ENCODE measurements at places on chromosomes 6 and 20. TPM values are rescaled to one million over a fixed set of nuclear protein-coding genes. Genes with fewer than 3 reads are reported as not detected.

- DNase-seq, result no peak
These were observed 5.6 kb upstream of the ANKRD60 start for GRCh38 chr20:58233881-58234528.

DNA sequence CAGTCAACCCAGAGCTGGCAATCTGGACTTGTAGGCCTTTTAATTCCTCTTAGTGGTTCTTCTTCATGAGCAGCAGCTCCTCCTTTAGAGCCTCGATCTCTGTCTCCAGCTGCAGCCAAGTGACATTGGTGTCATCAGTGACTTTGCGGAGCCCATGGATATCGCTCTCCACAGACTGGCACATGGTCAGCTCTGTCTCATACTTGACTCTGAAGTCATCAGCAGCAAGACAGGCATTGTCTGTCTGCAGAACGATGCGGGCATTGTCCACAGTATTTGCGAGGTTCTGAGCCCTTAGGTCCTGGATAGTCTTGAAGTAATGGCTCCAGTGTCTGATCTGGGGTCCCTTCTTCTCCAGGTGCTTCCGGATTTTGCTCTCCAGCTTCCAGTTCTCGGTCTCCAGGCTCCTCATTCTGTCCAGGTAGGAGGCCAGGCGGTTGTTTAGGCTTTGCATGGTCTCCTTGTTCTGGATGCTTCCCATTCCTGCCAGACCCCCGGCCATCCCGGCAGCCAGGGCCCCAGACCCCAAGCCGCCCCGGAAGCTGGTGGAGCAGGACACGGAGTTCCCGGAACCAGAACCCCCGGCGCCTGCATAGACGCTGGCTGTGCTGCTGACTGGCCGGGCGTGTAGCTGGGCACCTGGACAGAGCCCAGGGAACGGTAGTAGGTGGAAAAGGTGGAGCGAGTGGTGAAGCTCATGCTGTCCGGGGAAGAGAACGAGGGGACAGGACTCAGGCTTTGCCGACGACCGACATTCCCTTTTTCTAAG, 15.1 kb downstream of the RFPL4B start:
- DNase-seq, result no peak

GRCh38 chr20:48763216-48763914, 64.4 kb downstream of the PREX1 start:
- DNase-seq, result no peak

The PRELID3B gene
- 18.0 TPM for polyA plus RNA-seq

The MRPS18B gene
- polyA plus RNA-seq, result 51.2 TPM

DNA sequence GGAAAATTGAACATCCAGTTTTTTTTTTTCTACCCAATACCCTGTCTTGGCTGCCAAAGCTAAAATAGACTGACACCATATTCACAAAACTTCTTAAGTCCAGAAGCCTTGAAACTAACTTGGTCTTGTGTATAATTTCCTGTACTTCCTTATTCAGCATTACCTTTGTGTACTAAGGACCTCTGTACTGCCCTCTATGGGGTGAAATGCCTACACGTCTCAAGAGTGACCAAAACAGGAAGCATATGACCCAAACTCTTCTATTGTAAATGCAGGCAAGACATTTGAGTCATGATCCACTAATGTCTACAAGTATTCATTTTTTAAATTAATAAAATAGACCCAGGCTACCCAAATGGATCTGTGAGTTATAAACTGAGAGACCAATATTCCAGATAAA, 50.4 kb downstream of the HMGCLL1 start:
- peak; percentile 37 for DNase-seq

GRCh38 chr6:155939253-155939652, 483.6 kb upstream of the NOX3 start:
- no peak for DNase-seq

- DNase-seq, result no peak
These were observed 71.2 kb downstream of the CDS2 start for GRCh38 chr20:5197847-5198650.

DNA sequence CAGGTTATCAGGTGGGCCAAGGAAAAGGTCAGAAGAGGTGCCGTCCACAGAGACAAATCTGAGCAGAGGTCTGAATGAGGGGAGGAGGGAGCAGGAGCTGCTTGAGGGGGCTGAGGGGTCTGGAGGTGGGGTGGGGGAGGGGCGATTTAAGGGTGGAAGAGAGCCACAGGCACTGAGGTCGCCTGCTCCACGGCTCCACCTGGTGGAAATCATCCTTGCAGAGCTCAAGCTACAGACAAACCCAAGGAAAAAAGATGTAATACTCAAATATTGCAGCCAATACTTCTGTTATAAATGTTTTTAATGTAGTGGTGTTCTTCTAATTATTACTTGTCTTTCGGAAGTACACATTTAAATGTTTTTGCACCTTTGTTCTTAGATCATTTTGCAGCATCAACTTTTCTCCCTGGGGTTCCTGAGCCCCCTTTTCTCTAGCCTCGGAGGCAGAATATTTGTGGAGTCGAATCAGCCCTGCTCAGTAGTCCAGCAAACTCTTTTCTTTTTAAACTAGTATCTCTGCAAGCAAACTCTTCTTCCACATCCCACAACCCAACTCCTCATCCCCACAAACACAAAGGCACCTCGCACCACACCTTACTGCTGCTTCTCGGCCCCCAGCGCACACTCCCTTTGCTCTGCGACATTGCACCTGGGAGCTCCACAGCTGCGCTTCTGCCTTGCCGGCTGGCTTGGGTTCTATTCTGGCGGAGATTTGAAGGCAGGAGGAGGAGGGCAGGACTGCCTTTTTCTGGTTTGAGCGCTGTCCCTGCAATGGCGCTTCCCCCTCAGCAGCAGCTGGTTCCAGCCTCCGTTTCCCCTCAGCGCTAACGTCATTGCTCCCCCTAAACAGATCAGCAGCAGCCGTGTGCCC, 51.0 kb upstream of the TFAP2A start:
- peak; percentile 28 for DNase-seq

DNA sequence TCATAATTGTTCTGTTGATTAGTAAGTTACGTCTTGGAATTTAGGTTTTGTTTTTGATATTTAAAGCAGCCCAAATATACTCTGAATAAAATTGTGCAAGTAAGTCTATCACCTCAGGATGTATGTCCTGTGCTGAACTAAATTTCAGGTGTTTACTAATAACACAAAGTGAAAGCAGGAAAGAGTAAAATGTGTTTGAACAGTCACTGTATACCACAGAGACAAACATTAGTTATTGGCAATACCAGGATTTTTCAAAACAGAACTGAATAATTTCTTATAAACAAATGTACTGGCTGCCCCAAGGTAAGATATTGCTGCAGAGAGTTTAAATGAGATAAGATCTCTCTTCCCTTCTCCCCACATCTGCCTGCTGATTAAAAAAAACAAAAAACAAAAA, 404.7 kb upstream of the RUNX2 start:
- DNase-seq, result no peak

The LHFPL5 gene
- polyA plus RNA-seq, result not detected

The SMLR1 gene
- polyA plus RNA-seq, result not detected

The IMPG1 gene
- polyA plus RNA-seq, result not detected

DNA sequence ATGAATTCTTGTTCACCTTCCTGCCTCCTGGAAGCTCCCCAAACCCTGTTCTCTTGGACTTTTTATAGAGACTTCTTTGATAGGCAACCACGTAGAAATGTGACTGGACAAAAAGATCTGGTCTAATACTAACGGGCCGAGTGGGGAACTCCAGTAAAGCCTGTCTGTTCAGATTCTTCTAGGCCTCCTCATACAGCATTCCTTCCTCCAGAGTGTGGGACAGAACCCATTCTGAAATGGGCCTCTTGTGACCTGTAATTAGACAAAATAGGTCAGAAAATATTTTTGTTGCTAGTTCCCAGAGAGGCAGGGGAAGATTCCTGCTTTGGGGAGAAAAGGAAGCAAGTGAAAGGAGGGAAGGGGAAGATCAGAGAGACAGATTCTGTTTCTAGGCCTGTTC, 374.3 kb downstream of the CDH26 start:
- no peak for DNase-seq

The CCN6 gene
- polyA plus RNA-seq, result not detected

DNA sequence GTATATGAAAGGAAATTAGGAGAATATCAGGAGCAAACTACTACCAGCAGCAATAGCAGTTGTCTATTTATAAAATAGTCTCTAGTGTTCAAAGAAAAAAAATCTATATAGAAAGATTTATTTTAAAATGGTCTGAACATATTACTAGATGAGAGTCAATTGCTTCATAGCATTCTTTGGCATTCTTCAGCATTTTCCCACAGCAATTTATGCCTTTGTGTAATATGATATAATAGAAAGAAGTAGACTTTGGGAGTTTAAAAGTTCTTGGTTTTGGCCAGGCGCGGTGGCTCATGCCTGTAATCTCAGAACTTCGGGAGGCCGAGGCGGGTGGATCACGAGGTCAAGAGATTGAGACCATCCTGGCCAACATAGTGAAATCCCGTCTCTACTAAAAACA, 157.0 kb upstream of the PLN start:
- peak; percentile 25 for DNase-seq

DNA sequence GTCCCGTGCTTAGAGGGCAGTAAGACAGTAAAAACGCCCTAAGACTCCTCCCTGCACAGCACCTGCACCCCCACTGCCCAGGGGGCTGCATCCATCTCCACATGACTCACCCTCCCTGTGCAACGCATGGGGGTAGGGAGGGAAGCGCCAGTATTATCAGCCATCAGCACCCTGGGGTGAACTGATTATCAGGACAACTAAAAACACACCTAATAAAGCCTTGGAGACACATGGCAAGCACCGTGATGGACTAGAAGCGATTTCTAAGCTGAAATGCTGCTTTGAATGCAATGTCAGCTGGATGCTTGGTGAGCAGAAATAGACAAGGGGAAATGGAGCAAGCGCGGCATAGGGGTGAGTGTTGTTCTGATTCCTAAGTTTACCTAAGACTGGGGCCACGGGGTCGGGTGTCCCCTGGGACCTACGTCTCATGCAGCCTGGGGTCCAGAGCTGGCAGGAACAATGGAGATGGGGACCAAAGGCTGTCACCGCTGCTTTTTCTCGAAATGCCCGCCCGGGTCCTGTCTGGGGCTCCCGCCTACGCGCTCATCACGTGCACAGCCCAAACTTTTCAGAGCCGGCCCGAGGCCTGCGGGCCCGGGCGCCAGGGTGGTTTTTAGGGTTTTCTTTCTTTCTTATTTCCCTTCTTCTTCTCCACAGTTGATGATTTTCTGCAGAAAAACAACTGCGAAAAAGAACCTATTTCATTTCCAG, 702 bp upstream of the TNFAIP3 start:
- no peak for DNase-seq

DNA sequence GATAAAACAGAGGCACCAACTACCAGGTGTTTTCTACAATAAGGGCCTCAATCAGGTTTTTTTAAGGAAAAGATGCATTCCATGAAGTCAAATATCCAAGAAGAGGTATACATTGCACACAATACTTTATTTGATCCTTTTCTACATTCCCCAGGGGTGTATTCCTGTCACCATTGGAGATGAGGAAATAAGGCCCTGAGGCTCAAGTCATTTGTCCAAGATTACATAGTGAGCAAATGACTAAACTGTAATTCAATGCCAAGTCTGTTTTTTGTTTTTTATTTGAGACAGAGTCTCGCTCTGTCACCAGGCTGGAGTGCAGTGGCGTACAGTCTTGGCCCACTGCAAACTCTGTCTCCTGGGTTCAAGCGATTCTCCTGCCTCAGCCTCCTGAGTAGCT, 69.2 kb upstream of the CDYL start:
- DNase-seq, result no peak

DNA sequence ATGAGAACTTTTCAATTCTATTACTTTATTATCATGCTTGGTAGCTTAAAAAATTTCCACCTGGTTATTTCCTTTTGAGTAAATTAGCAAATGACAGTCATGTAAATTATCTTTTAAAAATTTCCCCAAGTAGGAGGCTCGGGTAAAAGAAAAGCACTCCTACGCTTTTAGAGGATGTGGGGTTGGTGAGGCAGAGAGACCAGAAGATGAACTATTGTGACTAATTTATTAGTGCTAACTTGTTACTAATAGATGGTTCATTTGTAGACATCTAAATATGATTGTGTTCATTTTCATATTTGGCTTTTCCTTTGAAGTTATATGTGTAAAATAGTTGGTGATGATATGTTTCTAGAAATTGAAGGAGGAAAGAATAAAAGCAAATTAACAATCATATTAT, 27.0 kb downstream of the ZNF292 start:
- no peak for DNase-seq

DNA sequence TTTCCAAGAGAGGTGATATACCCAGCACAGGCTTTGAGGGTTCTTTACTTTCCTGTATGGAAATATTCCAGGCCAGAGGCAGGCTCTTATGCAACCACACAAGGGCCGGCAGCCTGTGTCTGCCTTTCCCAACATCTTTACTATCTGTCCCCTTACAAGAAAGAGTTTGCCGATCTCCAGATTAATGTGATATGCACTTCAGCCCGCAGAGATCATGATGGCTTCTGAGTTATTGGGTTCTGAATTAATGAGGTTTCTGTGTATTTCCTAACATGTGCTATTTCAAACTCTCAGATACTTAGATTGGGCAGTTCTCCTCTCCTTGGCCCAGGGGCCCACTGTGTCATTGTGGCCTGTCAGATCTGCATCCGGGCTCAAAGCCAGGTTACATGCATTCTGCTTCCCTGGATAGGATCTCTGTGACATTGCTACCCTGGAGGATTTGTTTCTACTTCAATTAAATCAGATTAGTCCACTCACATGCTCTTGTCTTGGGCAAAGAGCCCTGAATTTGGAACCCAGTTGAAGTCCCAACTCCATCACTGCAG, 56.6 kb downstream of the TGM2 start:
- peak; percentile 48 for DNase-seq

The XPO5 gene
- 27.3 TPM for polyA plus RNA-seq

The TSPO2 gene
- polyA plus RNA-seq, result not detected

GRCh38 chr6:35824552-35825192, 19.5 kb downstream of the LHFPL5 start:
- DNase-seq, result no peak

DNA sequence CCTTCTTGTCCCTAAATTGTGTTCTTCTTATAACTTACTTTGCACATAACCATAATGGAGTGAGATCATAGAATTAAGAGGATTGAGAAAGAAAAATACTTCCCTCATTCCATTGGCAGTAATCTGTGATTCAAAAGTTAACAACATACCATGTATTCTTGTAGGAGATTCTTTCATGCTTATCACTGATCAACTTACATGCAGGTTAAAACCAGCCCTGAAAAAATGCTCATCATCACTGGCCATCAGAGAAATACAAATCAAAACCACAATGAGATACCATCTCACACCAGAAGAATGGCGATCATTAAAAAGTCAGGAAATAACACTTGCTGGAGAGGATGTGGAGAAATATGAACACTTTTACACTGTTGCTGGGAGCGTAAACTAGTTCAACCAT, 36.5 kb upstream of the GFRAL start:
- no peak for DNase-seq

The C4A gene
- polyA plus RNA-seq, result 3.8 TPM

- DNase-seq, result peak; percentile 15
These were observed 916 bp upstream of the SUN5 start for GRCh38 chr20:33005132-33005566.

The SAMD10 gene
- 4.1 TPM for polyA plus RNA-seq

The GLP1R gene
- not detected for polyA plus RNA-seq

Measured in IMR-90 (cell line).